ENCODE measurements at places on chromosomes 16 and 17.

- DNase-seq, result no peak
Observed at GRCh38 chr17:62665599-62665998, 38.1 kb downstream of the MRC2 start.

DNA sequence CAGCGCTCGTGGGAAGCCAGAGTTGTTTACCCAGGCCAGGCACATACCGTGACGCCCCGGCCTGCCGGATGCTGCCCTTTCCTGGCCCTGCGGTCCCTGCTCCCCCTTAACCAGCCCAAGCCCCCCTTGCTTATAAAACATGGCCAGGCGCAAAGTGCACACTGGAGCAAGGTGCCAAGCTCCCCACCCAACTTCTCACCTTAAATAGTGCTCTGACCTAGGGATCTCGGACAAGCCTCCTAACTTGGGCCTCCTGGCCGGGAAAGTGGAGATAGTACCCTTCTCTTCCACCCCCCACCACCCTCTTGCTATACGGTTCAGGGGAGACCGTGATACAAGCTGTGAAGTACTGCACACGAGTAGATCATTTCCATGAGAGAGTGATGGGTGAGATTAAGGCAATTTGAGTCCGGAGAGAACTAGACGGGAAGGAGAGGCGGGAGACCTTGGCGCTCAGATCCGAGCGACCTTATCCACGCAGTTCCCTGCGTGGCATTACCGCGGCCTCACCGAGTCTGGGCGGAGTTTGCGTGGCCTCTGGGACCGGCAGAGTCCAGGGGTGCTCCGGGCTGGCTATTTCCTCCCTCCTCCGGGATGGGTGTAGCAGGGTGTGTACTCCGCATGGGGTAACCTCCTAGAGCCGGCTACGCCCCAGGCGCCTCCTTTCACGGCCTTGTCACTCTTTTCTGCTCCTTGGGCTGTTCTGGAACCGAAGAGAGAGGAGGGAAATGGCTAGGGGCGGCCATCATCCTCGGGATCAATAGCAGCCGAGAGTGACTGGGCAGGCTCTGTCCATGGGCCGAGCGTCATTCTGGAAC is 4.4 kb upstream of the LHX1 start:
- DNase-seq, result no peak

GRCh38 chr17:29585080-29585751 is 4.2 kb downstream of the GIT1 start:
- DNase-seq, result peak; percentile 34

DNA sequence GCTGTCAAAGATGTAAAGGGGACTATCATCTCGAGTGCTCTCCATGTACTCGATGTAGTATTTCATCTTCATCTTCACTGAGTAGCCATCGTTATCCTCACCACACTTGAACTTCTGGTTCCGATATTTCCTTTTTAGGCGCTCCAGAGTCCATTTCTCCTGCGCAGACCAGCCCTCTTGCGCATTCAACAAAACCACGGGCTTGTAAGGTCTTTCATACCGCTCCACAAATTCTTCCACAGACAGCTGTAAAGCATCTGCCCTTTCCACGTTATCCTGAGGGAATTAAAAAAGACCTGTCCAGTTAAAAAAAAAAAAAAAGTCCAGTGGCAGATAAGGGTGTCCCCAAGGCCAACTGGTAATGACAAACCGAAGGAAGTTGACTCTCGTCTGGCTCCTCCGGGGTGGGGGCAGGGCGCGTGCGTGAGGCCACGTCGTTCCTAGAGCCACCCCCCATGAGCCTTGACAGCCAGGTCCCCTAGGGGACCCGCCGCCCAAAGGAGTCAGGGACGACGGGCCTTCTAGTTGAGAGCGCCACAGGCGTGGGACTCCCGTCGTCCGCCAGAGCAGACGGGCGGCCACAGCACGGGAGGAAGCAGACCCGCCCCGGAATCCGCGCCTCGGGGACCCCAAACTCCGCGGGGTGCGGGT is 701 bp downstream of the JMJD6 start:
- DNase-seq, result no peak

GRCh38 chr17:79888811-79889634 is 49.8 kb upstream of the CBX4 start:
- DNase-seq, result no peak

DNA sequence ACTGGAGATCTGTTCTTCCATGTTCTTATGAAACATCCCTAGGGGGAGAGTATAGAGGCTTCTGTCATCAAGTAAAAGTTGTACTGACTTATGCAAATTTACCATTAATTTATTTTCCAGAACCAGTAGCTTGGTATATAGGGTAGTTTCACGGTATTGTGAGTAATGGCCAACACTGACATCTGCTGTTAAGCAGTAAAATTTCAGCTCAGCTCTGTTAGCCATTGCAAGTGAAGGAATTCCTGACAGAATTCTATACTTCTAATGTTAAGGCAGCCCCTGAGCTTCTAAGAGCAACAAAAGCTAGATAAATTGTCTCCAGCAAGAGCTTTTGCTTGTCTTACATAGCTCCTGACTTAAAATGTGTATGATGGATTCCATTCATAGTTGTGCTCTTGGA is 613.5 kb upstream of the C16orf82 start:
- DNase-seq, result peak; percentile 0

GRCh38 chr16:1426734-1427471 is 4.0 kb upstream of the PERCC1 start:
- DNase-seq, result no peak

DNA sequence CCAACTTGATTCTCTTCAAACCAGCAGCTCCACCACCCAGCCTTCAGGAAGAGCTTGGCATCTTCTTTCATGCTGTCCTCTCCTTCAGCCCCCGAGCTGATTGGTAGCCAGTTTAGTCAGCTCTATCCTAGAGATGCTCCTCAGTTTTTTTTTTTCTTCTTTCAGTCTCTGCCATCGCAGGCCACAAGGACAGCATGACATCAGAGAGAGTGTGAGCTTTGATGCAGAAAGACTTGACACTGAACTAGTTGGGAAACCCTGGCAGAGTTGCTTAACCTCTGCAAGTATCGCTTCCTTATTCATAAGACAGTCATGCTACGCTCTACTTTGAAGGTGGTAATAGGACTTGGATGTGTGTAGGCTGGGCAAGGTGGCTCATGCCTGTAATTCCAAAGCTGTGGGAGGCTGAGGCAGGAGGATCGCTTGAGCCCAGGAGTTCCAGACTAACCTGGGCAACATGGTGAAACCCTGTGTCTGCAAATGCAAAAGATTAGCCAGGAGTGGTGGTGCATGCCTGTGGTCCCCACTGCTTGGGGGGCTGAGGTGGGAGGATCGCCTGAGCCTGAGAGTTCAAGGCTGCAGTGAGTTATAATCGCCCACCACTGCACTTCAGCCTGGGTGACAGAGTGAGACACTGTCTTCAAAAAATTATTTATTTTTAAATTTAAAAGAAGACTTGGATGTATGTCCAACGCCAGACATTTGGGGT is 2.6 kb downstream of the CD300LB start:
- no peak for DNase-seq

- no peak for DNase-seq
Observed at GRCh38 chr17:50362661-50363060, 10.3 kb downstream of the MRPL27 start.

DNA sequence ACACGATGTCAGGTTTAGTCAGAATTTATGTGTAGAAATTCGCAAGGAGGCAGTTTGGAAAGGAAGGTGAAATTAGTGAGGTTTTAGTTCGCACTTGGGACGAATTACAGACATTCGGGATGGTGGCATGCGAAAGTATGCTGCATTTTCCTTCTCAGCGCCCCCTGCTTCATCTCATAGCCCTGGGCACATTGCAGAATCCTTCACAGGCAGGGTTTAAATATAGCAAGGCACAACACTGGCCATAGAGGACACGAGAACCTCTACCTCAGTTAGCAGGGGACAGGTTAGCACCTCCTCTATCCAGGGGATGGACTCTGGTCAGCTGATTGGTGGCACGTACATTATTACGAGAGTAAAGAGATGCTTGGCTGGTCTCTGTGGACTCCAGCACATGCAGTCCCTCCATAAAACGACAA is 47.5 kb downstream of the MAP2K6 start:
- DNase-seq, result no peak

DNA sequence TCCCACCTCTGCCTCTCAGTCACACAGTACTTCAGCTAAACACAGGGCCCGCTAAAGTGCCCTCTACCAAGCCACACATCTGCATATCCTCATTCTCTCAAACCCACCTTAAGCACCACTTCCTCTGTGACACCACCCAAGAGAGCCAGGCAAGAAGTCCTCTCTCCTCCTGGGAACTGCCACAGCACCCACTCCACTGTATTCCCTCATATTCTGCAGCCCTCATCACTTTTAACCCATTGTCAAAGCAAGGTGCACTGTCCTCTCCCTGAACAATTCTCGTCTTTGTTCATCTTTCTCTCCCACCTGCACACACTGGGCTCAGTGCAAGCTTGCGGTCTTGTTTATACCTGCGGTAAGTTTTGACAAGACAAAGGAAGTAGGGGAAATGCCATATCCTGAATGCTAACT is 13.6 kb downstream of the CHD9 start:
- no peak for DNase-seq

GRCh38 chr17:30388321-30389179 is 9.8 kb downstream of the CPD start:
- DNase-seq, result no peak

- no peak for DNase-seq
Observed at GRCh38 chr17:31798205-31798724, 60.8 kb downstream of the COPRS start.

DNA sequence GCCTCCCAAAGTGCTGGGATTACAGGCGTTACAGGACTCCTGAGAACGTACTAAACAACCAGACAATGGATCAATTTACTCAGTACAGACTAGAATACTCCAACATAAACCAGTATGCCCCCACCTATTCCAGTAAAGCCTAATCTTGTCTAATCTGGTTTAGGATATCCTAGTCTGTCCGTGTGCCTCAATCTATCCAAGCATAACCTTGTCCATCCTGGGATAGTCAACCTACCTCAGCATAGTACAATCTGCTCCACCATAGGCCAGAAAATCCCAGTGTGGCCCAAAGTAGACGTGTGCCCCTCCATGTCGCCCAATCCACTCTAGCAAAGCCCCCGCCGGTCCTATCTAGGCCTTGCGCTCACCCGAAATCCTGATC is 625 bp downstream of the DVL2 start:
- DNase-seq, result peak; percentile 40

DNA sequence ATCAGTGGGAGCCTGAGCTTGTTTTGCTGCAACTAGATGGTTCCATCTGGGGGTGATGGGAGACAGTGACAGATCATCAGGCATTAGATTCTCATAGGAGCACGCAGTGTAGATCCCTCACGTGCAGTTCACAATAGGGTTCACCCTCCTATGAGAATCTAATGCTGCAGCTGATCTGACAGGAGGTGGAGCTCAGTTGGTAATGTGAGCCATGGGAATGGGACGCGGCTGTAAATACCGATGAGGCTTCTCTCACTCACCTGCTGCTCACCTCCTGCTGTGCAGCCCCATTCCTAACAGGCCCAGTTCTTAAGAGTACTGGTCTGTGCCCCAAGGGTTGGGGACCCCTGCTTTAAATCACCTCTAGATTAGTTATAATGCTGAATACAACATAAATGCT is 137.5 kb upstream of the PLEKHM1 start:
- DNase-seq, result no peak

- no peak for DNase-seq
Observed at GRCh38 chr16:52634528-52634927, 87.6 kb upstream of the TOX3 start.

DNA sequence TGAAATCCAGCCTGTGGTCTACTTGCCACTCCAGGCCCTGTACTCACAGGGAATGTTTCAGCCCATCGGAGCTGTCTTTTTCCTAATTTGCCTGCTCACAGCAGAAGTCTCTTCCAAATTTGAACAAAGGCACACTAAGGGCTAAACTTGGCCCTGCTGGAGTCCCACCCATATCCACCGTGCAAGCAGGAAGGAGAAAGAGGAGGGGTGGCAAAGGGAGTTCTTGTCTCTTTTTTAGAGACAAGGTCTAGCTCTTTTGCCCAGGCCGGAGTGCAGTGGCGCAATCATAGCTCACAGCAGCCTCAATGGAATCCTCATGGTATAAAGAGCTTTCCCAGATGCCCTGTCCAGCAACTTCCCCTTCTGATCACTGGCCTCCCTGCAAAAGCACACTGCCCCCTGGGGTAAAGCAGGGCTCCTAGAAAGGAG is 2.7 kb upstream of the PRM1 start:
- DNase-seq, result peak; percentile 15

DNA sequence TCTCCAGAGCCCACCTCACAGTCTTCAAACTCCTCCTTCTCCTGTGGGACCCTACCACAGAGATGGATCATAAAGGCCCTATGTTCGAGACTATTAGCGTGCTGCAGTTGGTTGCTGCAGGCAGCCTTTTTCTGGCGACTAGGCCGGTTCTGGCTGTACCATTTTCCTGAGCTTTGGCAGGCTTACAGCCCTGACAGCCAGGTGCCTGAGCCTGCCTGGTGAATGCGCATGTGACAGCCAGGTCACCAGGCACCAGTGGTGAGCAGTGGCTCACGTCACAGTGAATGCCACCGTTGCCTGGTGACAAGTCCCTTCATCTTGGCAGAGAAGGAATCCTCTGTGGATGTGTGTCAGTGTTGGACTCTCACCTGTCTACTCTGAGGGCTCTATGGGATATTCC is 978.8 kb downstream of the KCNJ18 start:
- DNase-seq, result no peak

GRCh38 chr17:74633326-74633725 is 9.8 kb upstream of the CD300E start:
- DNase-seq, result no peak

DNA sequence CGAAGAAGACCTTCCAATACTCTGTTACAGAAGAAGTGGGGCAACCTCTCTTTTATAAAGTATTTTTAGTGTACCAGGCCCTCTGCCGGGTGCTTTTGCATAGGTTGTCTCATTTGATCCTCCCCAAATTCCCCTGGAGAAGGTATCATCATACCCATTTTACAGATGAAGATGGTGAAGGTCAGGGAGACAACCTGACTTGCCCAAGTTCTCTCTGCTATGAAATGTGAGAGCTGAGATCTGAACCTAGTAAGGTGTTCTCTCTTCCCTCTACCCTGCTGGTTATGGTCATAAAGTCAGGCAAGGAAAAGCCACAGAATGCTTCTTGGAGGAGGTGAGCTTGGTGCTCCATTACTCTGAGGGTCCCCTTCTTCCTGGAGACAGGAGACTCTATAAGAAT is 28.1 kb upstream of the HERPUD1 start:
- DNase-seq, result no peak

- no peak for DNase-seq
Observed at GRCh38 chr16:74264811-74265210, 31.8 kb upstream of the PSMD7 start.

- no peak for DNase-seq
Observed at GRCh38 chr16:13193721-13194120, 292.3 kb downstream of the SHISA9 start.

All from choroid plexus epithelial cell (primary cell).